ENCODE measurements at places on chromosomes 2 and 18.

DNA sequence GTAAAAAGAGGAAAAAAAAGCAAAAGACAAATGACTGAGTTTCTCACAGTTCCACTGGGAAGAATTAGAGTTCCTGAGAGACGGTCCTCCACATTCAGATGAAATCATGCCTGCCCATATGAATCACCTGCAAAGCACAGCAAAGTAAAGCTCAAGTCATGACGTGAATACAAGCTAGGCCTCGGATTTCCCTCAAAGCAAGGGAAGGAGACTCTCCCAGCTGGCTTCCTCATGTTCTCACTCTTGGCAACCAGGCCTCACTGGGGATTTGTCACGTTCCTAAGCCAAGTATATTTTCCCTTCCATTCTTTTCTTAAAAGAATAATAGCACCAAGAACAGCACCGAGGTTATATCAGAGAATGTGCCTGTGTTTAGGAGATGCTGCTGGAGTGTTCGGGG lies 47.0 kb downstream of the CYP27C1 start:
- no peak for DNase-seq

DNA sequence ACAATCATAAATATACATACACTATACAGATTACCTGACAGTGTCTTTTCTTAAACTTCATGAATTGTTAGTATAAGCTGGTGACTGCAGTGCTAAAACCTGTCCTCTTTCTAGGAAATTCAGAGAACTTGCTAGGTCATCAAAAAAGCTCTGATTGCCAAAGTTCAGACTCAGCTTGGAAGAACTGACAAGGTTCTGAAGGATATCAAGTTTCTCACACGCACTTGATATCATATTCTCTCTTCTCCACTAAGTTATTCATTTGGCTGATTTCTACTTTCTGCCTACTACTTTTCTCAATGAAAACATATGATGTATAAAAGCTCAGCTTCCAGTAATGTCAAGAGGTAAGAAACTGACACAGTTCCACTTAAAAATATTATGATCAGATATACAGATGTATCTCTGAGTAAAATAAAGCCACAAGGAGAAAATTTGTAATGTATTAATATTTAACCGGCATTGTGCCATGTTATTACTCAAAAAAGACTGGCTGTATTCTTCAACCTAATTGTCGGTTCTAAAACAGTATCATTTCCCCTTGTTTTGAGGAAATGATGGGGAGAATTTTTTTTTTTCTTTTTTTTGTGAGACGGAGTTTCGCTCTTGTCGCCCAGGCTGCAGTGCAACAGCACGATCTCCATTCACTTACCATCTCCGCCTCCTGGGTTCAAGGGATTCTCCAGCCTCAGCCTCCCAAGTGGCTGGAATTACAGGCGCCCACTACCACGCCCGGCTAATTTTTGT lies 2.4 kb downstream of the OSBPL1A start:
- no peak for DNase-seq

DNA sequence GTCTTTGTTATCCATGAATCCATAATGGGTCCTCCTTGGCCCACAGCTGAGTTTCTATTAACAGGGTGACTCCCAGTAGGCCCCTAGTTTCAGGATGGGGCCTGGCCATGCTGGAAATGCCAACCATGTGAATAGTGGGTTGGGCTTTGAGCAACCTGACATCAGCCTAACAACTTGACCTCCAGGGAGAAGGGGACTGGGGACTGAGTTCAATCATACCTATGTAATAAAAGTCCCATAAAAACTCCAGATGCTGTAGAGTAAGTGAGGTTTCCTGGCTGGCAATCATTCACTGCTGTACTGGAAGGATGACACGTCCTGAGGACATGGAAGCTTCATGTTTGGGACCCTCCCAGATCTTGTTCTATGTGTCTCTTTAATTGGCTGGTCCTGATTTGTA lies 7.9 kb downstream of the REV1 start:
- DNase-seq, result no peak

GRCh38 chr18:10051877-10052631 lies 138.2 kb downstream of the VAPA start:
- no peak for DNase-seq

GRCh38 chr2:202104286-202104870 lies 31.3 kb downstream of the KIAA2012 start:
- DNase-seq, result peak; percentile 72

- no peak for DNase-seq
Measured at GRCh38 chr2:193679847-193680246, 1485.1 kb upstream of the TMEFF2 start.

DNA sequence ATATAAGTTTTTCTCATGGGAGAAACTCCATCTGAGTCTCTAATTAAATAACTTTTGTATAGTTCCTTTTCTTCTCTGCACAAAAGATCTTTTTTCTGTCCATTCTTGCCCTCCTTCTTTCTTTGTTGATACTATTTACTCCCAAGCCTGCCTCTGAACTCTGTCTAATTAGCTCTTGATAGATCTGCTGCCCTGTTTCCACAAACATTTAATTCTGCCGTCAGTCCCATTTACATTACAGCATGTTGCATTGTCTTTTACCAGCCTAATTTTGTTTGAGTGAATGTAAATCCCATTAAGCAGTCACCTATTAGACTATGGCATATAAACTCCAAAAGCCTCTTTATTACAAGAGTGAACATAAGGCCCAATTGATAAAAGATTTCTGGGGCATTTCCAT lies 254.4 kb downstream of the ERBB4 start:
- no peak for DNase-seq

DNA sequence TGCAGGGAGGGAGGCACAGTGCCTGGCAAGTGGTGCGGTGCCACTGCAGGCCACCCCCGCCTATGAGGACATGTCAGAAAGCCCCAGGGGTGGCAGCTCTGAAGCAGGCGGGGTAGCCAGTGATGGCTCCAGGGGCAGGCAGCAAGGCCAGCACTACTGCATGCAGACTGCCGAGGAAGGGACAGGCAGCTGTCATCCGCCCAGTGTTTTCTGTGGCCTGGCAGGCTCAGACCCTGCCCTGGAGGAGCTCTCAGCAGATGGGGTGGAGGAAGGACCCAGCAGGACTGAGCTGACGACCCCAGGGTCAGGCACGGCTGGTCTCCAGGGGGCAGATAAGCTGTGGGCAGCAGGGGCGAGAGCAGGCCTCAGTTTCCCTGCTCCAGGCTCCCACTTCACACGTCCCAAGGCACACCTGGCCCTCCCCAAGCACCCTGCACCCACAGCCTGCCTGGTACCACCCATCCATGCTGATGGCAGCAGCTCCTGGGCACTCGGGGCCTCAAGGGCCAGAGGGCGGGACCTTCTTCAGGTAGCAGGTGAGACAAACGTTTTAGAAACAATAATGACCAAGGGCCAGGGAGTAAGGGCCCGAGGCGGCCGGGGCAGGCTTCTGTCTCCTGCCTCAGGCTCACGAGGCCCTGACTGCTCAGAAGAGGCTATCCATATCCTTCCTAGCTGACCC lies 48.5 kb downstream of the HS6ST1 start:
- DNase-seq, result no peak

DNA sequence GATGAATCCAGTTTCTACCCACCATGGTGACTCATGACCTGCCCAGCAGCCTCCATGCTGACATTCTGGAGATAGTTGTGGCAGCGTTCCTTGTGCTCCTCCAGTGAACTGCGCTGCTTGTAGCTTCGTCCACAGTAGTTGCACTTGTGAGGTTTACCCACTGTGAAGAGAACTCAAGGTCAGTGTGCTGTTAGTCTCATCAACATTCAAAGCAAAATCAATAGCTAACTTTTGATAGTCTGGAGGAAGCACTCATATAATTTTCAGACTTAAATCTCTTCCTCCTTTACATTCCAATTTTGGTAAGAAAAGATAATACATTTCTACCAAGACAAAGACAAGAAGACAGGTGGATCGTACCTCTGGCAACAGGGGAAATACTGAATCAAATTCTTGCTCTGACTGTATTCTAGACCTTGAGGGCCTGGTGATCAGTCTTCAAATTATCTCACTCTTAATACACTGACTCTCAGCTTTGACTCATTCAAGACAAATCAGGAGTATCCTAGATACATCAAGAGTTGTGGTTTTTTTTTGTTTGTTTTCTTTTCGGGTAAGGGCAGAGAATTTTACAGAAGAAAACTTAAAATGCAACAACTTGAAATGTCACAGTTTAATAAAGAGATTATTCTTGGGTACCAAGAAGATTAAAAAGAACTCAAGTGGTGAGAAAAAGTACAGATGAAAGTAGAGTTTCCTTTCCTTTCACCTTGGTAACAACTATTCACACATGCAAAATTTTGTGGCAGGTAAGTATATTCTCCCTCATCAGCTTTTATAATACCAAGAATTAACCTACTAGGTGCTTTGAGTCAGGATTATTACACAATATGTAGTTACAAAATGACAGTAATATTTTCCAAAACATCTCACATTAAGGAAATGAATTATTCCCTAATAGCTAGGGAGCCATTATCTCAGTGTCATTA lies 129.2 kb downstream of the IKZF2 start:
- DNase-seq, result no peak

DNA sequence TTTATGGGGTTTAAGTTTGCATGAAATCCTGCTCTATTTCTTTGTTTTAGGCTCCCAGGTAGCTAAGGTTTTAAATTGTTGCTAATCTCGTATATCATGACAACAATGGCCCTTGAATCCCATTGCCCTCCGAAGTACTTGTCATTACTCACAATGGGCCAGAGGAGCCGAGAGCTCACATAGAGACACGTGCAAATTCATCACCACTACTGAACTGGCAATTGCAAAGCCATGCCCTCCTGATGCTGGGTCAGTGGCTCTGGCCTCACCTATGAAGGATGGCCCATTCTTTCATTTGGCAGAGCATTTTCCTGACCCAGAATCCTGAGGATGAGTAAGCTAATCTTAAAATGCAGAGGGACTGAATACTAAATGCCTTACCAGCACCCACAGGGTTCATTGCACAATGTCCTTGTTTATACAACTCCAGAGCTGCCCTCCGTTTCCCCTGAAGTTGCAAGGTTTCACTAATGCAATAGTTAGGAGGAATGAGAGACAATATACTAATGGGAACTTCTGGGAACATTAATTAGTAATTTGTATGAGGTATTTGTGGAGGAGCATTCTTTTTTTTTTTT lies 71.6 kb upstream of the GAREM1 start:
- DNase-seq, result no peak

GRCh38 chr18:23265682-23266399 lies 130.6 kb downstream of the CABLES1 start:
- no peak for DNase-seq

- no peak for DNase-seq
Measured at GRCh38 chr18:63299837-63300745, 19.5 kb downstream of the BCL2 start.

DNA sequence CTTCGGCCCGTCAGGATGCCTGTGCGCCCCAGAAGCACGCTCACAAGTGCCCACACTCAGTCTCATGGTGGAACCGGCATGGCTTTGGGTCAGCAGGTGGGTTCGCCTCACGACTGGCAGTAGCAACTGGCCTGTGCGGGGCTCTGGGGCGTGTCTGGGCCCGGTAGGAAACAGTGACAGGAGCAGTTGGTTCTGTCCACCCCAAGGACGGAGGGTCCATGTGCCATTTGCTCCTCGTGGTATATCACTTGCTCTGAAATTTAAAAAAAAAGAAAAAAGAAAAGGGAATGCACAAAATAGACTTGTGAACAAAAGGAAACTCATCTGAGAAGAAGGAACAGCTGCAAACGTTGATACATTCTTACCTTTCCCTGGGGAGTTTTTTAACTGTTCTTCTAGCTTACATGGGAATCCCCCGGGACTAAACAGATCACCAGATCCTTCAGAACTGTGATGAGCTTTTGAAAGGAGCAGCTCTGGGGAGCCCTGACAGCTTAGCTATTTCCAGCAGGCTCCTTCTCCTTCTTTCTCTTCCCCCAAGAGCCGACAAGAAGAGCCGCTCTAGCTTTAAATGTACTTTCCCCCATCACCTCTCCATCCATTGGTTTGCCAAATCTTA lies 42.8 kb downstream of the TRAPPC12 start:
- no peak for DNase-seq

DNA sequence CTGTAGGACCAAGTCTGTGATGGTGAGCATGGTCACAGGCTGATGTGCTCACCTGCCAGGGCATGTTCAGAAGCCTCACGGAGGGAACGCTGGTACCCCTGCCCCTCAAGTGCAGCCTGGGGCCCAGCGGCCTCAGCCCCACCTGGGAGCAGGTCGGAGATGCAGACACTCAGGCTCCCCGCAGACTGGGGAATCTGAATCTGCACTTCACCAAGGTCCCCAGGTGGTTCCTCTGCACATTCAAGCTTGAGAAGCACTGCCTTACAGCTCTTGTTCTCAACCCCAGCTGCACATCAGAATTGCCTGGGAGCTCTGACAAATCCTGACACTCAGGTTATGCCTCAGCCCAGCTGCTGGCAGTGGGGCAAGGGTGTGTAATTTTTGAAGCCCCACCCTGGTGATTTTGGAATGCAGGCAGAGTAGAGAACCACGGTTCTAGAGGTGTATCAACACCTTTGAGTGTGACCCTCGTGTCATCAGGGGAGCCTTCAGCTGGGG lies 54.8 kb downstream of the CRACDL start:
- DNase-seq, result no peak

- no peak for DNase-seq
Measured at GRCh38 chr2:168087401-168087800, 160.0 kb downstream of the STK39 start.

GRCh38 chr18:21163647-21164547 lies 52.3 kb upstream of the ROCK1 start:
- no peak for DNase-seq
